ENCODE measurements at places on chromosomes 5 and 9.

DNA sequence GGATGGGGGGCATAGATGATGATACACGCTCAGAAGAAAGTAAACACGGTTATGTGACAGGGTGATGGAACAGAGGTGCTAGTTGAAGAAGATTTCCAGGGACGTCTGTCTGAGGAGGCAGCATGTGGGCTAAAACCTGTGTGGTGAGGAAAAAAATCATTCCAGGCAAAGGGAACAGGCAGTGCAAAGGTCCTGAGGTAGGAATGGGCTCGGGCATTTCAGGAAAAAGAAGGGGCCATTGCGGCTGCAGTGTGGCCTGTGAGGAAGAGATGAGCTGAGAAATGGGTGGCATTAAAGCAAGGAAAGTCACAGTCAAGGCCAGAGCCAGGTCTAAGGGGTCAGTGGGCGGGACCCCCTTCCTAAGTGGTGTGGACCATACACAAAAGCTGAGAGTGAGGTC, 18.2 kb downstream of the TSPAN17 start:
- no peaks in the 10 kb centered on the region for H3K36me3 ChIP-seq
- no peaks in the 10 kb centered on the region for H3K27me3 ChIP-seq

- no peaks in the 10 kb centered on the region for H3K36me3 ChIP-seq
- no peak for DNase-seq
- H3K4me3 ChIP-seq = no peak overlapping the region
- H3K27ac ChIP-seq = no peak overlapping the region
- H3K4me1 ChIP-seq = no peaks in the 10 kb centered on the region
Measured at GRCh38 chr5:146363161-146363874, 24.7 kb downstream of the POU4F3 start.

DNA sequence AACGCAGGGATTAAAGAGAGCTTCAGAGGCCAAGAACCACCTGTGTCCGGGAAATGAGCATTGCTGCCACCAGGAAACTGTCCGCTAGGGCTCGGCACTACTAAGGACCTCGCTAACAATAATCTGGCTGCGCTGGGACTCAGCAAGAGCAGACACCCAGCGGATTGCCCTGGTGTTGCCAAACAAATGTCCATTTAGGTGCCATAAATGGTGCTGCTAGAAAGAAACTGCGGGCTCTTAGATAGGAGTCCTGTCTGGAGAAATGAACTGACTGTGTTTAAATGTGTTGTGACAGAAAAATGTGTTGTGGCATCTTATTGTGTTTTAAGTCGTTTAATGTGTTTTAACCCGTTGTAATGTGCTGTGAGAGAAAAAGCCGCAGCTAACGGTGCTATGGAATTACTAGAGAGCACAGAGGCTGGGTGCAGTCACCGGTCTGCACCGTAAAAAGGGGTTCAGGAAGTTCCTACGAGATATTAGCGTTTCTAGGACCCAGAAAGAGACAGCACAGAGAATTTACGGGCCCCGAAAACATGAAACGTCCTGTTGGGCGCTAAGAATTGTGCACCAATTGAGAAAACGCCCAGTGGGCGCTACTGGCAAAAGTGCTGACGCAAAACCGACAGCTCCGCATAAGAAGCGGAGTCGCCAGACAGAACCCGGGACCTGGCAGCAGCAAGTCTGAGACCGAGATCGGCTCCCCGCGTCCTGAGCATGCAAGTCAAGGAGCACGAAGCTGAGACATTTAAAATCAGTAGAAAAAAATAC, 90.6 kb downstream of the ANXA2R start:
- no peaks in the 10 kb centered on the region for H3K27me3 ChIP-seq
- no peaks in the 10 kb centered on the region for H3K36me3 ChIP-seq
- H3K27ac ChIP-seq = peak overlapping the region; percentile 93
- peaks cover 12% of the 10 kb centered on the region for H3K4me1 ChIP-seq

- H3K27me3 ChIP-seq = no peaks in the 10 kb centered on the region
- no peaks in the 10 kb centered on the region for H3K36me3 ChIP-seq
- no peak for DNase-seq
- H3K27ac ChIP-seq = no peak overlapping the region
Measured at GRCh38 chr5:178995341-178995690, 196 bp upstream of the GRM6 start.

- H3K36me3 ChIP-seq = no peaks in the 10 kb centered on the region
- H3K4me3 ChIP-seq = no peak overlapping the region
- DNase-seq = no peak
Measured at GRCh38 chr9:133821601-133822429, 83.7 kb upstream of the SARDH start.

DNA sequence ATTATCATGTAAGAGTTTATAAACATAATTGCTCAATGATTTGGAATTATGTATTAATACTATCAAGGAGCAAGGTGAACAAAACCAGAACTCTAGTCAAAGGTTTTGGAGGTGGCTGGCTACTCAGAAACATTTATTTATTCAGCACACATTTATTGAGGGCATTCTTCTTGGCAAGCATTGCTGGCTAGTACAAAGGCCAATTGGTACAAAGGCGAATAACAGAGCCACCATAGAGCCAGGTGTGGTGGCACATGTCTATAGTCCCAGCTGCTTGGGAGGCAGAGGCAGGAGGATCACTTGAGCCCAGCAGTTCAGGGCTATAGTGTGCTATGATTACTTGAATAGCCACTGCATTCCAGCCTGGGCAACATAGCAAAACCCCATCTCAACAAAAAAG, 242.1 kb downstream of the CWC27 start:
- no peak for DNase-seq
- peaks cover 16% of the 10 kb centered on the region for H3K4me1 ChIP-seq
- H3K27me3 ChIP-seq = no peaks in the 10 kb centered on the region
- no peaks in the 10 kb centered on the region for H3K36me3 ChIP-seq
- no peak overlapping the region for H3K4me3 ChIP-seq

Data from vagina (tissue), 2 donors.